ENCODE measurements at places on chromosomes 2 and 18.

GRCh38 chr2:8277921-8278571, 403.8 kb upstream of the ID2 start:
- DNase-seq, result no peak

- no peak for DNase-seq
Observed at GRCh38 chr2:48633143-48633542, 15.5 kb downstream of the GTF2A1L start.

DNA sequence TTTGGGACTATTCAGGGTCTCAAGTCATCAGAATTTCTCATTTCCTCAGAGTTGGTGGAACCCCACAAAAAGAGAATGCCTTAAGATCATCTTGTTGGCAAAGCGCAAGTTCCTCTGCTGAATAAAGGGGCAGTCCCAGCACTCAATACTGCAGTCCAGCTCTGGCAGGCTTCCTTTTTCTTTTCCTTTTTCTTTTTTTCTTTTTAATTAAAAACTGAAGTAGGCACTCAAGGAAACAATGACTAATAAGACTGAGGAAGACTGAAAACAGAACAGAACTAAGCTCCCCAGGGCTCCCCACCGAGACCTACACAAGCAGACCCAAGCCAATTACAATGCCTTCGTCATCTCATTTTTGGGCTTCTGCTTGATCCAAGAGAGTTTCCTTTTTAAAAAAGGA, 82.0 kb downstream of the STK39 start:
- no peak for DNase-seq

GRCh38 chr2:118049816-118050140, 35.9 kb upstream of the CCDC93 start:
- DNase-seq, result no peak

GRCh38 chr2:224807153-224807964, 91.2 kb upstream of the CCDC195 start:
- no peak for DNase-seq

DNA sequence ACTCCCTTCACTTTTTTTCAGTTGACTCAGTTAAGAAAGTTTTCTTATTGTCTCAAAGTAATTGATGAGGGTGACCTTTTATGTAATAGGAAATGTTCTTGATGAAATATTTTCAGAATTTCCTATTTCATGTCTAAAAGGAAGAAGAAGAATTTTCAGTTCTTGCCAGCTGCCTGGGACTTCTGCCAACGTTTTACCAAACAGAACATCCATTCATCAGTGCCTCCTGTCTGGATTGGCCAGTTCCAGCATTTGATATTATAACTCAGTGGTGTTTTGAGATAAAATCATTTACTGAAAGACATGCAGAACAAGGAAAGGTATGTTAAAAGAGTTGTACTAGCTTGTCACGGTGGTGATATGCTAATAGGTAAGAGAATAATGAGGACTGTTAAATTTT, 104.7 kb upstream of the MYO3B start:
- DNase-seq, result no peak
